ENCODE measurements at places on chromosomes 7 and 10. TPM values are rescaled to one million over a fixed set of nuclear protein-coding genes. Genes with fewer than 3 reads are reported as not detected.

CFAP58 gene
- 1.1 TPM for total RNA-seq

DNA sequence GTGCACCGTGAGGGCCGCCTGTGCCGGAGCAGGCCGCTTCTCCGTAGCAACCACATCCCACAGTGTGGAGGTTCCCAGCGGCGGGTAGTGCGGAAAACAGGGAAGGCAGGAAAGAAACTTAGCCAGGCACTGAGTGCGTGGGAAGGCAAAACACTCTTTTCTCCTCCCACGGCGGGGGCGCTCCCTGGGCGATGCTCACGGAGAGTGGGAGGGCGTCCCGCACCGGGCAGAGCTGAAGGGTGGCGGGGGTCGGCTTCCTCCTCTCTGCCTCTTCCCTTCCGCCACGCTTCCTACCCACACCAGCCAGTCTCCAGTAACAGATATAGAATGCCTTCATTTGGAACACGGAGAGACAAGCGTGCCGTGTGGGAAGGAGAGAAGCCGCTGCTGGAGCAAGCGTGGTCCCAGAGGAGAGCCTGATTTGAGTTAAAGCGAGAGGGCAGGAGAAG lies 252.5 kb downstream of the PAXIP1 start:
- no peak overlapping the region for H3K4me3 ChIP-seq
- no peak for DNase-seq
- no peak overlapping the region for H3K27ac ChIP-seq

COL26A1 gene
- total RNA-seq = not detected

- no peak overlapping the region for H3K4me3 ChIP-seq
- no peaks in the 10 kb centered on the region for H3K36me3 ChIP-seq
- no peak for DNase-seq
- no peaks in the 10 kb centered on the region for H3K4me1 ChIP-seq
- H3K27me3 ChIP-seq = no peaks in the 10 kb centered on the region
Observed at GRCh38 chr10:75276069-75276872, 40.5 kb upstream of the COMTD1 start.

GRM3 gene
- total RNA-seq = not detected
